ENCODE measurements at places on chromosomes 3 and 15. TPM values are rescaled to one million over a fixed set of nuclear protein-coding genes. Genes with fewer than 3 reads are reported as not detected.

- H3K27me3 ChIP-seq = no peaks in the 10 kb centered on the region
- H3K4me3 ChIP-seq = peak overlapping the region; percentile 93
- no peaks in the 10 kb centered on the region for H3K4me1 ChIP-seq
Observed at GRCh38 chr15:90994059-90994416, 297 bp downstream of the PRC1 start.

DNA sequence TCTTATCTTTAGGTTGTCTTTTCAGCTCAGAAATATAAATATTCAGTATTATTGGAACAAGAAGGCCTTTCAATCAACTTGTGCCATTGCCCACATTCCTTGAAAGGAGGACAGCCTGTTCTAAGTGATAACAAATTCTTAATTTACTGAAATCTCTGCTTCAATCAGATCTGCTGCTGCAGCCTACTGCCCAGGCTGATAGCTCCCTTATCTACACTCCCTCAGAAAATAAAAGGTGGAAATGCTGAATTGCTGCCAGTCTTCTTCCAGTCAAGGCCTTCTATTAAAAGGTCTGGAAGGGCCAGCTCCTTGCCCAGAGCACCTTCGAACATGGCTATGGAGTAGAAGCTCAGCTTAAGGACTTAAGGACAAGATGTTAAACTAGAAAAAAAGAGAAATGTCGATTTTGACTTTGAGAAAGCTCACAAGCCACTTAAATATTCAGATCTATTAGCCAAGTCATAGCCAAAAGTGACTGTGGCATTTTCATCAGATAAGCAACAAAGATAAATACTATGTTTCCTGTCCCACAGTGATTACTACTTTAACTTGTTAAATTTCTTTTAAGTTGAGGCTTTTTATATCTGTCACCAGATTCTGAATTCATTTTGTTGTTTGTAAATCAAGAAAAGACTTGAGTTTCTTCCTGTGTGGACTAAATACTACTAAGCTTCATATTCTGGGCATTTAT, 480.5 kb upstream of the CBLB start:
- H3K36me3 ChIP-seq = no peaks in the 10 kb centered on the region
- peaks cover 3% of the 10 kb centered on the region for H3K4me1 ChIP-seq
- no peaks in the 10 kb centered on the region for H3K27me3 ChIP-seq
- no peak overlapping the region for H3K4me3 ChIP-seq
- no peak overlapping the region for H3K27ac ChIP-seq

DNA sequence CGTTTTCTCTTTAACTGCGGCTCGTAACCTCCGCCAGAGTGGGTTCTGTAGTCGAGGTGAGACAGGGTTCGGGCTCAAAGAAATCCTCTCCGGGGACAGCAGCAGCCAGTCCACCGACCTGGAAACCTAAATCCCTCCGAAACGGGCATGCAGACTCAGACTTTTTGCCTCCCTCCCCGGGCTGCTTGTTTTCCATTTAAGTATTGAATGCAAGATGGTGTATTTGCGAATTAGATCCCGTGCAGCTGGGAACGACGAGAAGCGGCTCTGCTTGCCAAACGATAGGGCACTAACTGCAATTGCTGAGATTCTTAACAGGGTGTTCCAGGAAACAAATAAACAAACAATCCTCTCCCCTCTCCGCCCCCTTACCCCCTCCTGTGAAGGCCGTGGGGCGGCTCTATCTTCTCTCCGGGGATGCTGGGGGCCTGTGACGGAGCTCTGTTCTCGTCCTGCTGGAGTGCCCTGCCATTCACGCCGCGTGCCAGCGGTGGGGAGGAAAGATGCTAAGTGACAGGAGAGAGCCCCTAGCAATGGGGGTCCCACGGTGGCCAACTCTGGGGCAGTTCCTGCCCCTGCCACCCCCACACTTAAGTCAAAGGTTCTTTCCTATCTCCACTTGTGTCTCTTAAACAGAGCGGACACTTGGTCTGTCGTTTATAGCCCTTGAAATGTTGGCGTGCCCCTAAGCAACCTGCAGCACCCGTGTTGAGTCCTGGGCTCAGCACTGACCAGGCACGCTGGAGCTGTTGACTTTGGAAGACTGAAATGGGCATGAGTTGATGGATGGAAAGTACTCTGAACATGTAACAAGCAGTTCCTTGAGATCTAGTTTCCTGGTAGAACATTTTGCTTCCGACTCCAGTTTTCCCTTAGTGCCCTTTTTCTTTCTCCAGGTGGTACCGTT, 1.3 kb upstream of the ETV5 start:
- peak overlapping the region; percentile 86 for H3K27ac ChIP-seq
- H3K36me3 ChIP-seq = no peaks in the 10 kb centered on the region
- peak; percentile 48 for DNase-seq
- no peaks in the 10 kb centered on the region for H3K27me3 ChIP-seq

DNA sequence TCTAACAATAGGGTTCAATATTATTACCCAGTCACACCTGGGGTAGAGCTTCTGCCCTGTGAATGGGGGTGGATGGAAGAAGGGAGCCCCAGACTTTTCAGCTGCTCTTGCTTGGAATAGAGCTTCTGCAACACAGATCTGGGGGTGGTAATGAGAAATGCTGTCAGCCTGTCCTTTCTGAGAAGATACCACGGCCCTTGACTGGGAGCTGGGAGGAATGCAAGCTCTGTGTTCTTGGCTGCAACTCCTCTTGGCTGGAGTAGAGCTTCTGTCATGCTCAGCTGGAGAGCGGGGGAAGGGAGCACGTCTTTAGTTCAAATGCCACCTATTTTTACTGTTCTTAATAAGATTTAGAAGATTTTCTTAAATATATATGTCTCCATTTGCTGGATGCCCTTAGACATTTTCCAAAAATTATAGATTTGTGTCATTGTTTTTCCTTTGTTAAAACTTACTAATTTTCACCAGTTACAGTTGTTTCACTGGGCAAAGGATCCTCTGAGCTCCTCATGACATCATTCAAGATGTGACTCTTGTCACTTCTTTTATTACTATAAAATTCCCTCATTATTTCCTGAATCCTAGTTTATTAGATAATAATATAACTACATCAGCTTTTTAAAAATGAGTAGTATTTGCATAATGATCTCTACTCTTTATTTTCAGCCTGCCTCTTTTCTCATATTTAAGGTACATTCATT, 180.0 kb upstream of the TGFBR2 start:
- peaks cover 1% of the 10 kb centered on the region for H3K4me1 ChIP-seq
- no peaks in the 10 kb centered on the region for H3K36me3 ChIP-seq
- DNase-seq = no peak
- H3K27me3 ChIP-seq = no peaks in the 10 kb centered on the region
- H3K4me3 ChIP-seq = no peak overlapping the region

- H3K4me3 ChIP-seq = no peak overlapping the region
- H3K36me3 ChIP-seq = no peaks in the 10 kb centered on the region
- no peak overlapping the region for H3K27ac ChIP-seq
- no peak for DNase-seq
Observed at GRCh38 chr3:68743521-68743920, 188.8 kb downstream of the TAFA4 start.

DNA sequence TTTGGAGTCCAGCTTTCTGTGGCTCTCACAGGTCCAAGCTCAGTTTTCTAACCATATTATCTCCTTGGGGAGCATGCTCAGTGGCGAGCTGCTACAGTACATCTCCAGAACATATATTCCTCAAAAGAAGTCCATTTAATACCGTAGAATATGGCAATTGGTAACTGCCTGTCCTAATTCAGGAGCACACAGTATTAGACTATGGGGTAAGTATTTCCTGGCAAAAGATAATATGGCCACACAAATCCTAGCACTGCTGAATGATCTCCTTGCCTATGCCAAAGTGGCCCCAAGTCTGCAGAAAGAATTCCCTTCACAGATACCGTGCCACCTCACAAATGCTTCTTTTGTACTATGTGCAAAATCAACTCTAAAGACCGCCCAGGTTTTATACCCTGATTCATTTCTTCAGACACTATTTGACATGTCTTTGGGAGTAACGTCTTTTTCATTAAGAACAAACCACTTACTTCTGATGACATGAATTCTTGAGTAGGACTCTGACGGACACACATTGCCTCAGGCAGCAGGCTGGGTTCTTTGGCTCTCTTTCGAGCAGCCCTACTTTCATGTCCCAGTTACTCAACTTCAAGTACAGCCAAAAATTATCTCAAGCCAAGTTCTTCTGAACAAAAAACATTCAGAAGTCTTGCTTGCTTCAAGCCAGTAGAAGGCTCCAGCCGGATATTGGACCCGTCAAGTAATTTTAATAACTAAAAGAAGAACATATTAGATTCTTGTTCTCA, 368.3 kb upstream of the DCBLD2 start:
- H3K4me1 ChIP-seq = no peaks in the 10 kb centered on the region
- no peaks in the 10 kb centered on the region for H3K27me3 ChIP-seq
- no peaks in the 10 kb centered on the region for H3K36me3 ChIP-seq
- H3K4me3 ChIP-seq = no peak overlapping the region

GMPPB gene
- total RNA-seq = 41.5 TPM

ALDH1A2 gene
- total RNA-seq = 7.3 TPM

Data from upper lobe of left lung (tissue), 6 donors.